NCI-H1930 (cell line): ENCODE measurements at places on chromosomes 7 and 10.

DNA sequence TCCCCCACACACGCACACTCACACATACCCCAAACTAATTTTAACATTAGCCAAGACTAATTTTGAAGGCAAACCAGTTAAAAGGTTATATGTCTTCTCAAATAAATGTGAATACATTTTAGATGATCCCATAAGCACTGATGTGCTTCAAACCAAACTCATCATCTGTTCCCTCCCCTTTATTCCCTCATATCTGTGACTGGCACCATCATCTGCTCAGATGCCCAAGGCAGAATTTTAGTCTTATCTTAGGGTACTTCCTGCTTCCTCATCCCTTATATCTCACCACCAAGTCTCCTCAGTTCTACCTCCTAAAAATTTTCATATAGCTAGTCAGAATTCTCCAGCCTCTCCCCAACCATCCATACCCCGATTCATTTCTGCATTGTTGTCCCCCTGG lies 80.4 kb downstream of the UPF2 start:
- DNase-seq: no peak

DNA sequence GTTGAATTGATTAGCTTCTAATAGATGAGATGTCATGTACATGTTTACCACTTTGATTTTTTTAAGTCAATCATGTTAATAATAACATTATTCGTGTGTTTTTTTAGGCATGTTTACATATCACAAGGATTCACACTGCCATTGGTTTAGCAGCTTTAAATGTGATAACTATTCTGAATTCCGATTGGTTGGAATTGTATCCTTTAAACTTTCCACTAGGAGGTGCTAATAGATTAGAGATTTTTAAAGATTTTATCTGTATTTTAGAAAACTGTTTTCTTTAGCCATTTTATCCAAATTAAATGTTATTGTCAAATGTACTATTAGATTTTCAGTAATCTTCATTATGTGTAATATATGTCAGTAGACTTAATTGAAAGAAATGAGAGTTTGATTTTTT lies 83.2 kb downstream of the HECTD2 start:
- no peak for DNase-seq

DNA sequence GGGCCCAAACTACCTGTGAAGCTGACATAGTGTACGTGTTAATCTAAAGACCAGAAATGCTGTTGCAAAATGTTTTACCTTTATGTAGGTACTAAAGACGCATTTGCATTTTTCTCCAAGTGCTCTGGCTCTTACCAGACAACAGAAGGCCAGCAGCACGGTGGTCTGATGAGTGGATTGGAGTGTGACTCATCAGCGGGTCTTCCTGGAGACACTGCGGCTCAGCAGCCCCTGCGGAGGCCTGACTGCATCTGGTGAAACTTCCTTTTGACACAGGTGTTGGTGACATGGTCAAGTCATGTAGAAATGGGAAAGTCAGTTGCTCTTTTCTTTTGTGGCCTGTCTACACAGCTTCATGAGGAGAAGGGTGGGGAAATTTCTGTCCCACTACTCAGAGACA lies 723.6 kb downstream of the INHBA start:
- DNase-seq: no peak

GRCh38 chr7:151310578-151310977 lies 31.0 kb upstream of the NUB1 start:
- no peak for DNase-seq

DNA sequence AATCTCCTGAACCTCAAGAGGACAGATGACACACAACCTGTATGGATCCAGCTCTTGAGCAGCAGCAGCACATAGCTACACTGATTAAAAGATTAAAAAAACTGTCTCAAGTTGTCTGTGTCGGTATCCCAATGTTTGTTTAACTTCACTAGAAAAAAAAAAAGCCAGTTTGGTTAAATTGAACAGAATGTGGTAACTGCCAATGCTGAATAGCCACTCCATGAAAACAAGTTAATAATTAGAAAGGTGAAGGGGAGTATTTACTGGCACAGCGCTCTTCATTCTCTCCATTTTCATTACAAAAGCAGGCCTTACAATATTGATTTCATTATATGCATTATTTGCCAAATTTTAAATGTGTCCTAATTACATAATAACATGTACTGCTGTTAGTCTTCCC lies 47.6 kb downstream of the GDI2 start:
- DNase-seq: no peak

- DNase-seq: no peak
These were observed 26.0 kb upstream of the ZNF800 start for GRCh38 chr7:127418459-127418858.

DNA sequence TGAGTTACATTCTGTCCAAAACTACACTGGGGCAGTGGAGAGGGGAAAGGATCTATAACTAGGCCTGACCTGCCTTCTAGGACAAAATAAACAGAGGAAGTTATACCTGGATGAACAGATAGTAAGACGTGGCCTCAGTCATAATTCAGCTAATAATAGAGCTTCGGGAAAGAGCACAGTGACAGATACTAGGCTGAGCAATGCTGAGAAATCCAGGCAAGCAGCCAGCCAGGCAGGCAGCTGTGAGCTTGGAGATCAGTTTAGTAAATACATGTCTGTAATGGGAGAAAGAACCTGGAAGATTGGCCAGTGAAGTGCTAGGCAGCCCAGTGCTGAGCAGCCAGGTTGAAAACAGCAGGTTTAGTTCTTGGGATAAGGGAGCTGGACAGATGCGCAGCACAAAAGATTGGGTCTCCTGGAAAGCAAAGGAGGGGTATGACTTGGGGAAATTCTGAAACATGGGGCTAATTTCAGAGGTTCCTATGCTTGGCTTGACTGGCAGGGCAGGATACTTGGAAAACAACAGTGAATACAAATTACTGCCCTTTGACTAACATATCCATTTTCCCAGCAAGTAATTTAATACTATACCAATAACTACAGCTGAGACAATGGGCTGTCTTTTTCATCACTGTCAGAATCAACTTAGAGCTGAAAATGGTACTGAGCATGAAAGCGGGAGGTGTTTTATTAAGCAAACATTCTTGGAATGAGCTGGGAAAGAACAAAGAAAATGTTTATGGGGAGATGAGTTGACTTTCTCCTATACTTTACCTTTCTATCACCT lies 140.8 kb downstream of the DGKB start:
- DNase-seq: peak; percentile 64

- no peak for DNase-seq
These were observed 26.2 kb downstream of the PAPOLB start for GRCh38 chr7:4835398-4836205.
